ENCODE measurements at places on chromosomes 4 and X.

GRCh38 chr4:123922847-123923246, 526.3 kb downstream of the SPRY1 start:
- DNase-seq = no peak

DNA sequence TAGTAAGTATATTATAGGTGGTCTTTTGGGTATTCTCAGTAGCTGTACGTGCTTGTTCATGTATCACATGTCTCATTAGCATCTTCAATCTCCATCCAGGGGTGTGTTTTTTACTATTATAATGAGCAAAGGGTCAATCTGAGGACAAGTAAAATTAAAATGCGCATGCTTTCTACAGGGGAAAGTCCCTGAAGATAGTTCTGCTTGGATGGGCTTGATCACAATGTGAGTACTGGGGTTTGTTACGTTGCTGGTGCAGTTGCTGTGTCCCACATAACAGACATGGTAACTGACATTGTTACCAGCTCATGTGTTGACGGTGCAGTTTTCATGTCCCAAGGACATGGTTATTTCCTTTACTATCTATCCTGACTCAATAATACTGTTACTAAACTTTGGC, 65.9 kb downstream of the UCHL1 start:
- DNase-seq = no peak

DNA sequence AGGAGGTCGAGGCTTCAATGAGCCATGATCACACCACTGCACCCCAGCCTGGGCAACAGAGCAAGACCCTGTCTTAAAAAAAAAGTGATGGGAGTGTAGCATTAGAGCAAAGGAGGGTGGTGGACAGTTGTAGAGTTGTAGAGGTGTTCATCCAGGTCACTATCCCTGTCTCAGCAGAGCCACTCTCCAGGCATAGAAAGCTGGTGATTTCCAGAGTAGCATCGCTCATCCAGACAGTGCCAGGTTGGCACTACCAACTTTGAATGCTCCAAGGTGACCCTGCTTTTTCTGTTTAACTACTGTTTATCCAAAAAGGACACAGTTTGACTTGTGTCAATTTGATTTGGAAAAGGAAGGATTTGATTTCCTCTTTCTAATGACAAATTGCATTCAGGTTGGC, 147.3 kb downstream of the USP46 start:
- DNase-seq = no peak

DNA sequence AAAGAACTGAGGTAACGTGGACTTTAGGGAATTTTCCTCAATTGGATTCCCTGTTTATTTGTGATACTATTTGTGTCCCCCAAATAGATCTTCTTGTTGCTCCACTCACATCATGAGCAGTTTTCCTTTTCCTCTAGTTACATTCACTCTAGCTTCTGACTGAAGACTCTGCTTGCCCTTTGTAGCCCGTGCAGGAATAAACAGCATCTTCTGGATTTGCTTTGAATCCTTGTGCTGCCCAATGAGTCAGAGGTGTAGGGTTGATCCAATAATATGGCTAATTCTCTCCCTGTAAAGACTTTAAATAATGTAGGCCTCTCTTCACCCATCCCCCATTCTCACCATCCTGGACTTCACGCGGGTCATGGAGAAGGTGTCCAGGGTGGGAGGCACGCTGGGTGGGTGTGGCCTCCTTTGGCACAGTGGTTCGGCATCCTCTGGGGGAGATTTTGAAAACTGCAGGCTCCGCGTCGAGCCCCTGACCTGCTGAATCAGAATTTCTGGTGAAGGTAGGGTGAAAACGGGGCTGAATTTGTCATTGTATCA, 9.0 kb downstream of the HAND2 start:
- DNase-seq = no peak

GRCh38 chr4:39689970-39690369, 8.0 kb upstream of the UBE2K start:
- DNase-seq = no peak

GRCh38 chr4:74772106-74772505, 22.2 kb downstream of the BTC start:
- DNase-seq = no peak

DNA sequence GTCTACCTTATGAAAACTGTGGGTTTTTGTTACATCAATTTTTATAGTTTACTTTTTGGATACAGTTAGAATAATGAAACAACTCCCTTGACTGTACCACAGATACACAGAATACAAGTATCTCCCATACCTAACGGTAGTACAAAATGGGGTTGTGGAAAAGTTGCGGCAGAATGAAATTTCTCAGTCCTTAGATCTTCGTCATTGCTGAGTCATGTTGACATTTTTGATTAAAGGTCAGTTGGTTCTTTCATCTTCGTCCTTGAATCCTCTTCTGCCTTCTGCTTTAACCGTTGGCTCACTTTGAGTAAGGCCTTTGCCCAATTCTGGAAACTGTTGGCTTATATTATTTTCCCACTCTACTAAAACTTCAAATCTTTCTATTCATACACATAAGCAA, 75.6 kb downstream of the TRIML1 start:
- no peak for DNase-seq

GRCh38 chr4:179353786-179354185, 1911.5 kb upstream of the AGA start:
- DNase-seq = no peak

- DNase-seq = no peak
These were observed 14.7 kb upstream of the PDE6B start for GRCh38 chr4:610411-611261.

- DNase-seq = no peak
These were observed 2.2 kb downstream of the ATP8A1 start for GRCh38 chr4:42654631-42655268.

DNA sequence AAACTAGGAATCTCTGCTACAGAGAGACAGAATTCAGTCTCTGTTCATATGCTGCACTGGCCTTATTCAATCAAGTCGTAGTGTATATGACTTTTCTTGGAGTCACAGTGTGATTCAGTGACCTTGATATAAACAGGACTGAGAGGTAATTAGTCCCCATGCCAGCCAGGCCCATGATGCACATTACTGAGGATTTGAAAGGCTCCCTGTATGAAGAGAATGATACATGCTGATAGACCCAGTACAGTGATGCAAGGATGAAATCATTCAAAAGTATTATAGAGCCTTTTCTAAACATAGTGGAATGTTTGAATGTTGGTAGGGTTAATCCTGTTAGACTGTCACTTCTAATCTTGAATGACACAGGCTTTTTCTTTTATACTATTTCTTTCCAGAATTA, 34.1 kb downstream of the ANXA3 start:
- DNase-seq = no peak

DNA sequence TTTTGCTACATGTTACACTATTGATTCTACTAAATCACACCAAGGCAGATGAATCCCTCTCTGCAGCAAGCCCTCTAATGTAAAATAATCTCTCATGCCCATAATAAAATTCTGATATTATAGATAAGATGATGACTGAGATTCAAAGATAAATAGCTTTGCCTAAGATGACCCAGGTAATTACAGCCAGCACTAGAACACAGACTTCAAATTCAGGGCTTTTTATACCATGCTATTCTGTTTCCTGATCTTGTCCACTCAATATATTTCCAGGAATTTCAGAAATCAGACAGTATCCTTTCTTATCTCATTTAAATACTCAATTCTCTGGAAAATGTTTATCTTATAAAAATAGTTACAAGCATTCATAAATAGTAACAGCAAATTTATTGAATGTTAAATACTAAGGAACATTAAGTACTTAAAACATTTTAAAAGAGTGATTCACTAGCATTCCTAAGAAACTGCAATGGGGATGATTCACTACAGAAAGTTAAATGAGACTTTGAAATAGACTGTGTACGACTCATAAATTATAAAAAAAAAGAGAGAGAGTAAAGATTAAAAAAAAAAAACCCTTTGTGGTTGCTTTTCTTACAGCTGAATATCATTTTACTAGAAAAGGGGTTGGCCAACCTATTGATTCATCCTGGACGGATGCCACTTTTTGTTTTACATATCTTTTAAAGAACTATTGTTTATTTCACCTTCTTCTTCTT, 45.8 kb upstream of the IL21 start:
- DNase-seq = no peak

DNA sequence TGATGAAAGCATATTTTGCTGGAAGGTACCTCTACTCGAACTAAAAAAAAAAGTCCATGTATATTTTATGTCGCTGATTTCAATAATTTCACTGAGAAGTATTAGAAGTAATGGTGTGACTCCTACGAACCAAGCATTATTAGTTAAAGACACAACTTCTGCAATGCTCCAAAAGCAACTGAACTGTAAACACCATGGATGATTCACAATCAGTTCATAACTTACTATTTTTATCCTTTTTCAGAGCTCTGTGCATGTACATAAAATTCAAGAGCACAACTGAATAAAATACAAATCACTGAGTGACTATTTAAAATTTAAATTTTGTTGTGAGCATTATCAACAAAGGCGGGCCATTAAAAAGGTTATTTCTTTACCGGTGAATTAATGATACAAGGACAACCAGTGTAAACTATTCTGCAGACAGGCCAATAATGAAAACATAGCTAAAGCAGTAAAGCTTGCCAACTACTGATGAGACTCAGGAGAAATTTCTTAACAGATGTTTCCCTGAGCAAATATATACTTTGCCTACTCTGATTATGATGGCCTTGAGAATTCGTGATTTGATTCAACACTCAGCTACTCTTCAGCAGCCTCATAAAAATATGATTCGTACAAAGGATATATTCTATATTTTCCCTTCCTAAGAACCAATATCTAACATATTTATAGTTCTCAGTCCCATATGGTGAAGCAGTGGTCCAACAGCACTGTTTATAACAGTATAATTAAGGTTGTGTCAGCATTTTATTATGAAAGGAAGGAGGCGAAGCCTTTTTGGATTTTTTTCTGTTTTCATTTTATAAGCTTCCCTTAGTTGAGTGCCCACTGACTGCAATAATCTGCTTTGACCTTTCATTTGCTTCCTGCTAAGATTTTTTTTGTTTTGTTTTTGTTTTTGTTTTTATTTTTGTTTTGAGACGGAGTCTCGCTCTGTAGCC, 62.8 kb upstream of the NEIL3 start:
- no peak for DNase-seq

GRCh38 chrX:34642849-34643248, 14.2 kb downstream of the TMEM47 start:
- no peak for DNase-seq

DNA sequence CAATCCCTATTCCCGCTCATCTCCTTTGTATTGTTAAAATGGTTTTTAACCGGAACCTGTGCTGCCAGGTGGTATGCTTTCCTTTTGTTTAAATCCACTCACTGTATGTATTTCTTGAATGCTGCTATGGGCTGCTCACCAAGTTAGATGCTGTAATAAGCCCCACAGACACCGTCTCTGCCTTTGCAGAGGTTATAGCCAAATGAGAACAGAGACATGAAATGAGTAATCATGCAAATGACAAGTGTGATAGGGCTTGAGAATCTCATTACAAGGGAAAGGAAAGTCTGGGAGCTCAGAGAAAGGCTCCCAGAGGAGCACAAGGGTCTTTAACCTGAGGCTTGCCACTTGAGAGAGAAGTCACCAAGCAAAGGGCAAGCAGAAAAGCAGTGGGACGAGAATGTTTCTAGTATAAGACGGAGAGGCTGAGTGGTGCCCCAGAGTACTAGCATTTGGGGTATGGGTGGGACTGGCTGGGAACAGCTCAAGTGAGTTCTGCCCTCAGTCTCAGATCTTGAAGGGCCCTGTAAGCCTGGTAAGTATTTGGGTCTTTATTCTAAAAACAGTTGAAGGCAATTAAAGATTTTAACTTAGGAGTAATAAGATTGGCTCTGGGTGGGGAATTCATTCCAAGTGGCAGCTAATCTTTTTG, 110.8 kb upstream of the H2AZ1 start:
- no peak for DNase-seq

DNA sequence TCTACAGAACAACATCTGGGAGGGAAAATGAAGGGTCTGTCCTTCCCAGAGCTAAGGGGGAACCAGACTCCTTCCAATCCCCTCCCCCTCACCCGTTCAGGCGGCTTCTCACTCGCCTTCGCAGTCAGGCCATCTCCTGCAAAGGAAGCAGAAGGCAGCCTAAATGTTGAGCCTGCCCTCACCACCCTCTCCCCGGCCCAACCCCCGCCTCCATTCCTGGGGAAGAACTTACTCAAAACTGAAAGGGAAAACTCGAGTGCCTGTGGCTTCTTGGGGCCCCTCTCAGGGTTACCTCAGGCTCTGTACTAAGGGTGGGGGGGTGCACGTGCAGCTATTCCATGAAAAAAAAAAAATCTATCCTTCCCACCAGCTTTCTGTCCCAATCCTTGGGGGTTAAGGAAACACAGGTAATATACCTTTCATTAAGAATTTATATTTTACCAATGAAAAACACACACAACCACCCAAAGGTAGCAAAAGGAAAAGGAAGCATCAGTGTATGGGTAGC, 2.4 kb downstream of the ZMYM3 start:
- no peak for DNase-seq

GRCh38 chr4:102640669-102641068, 120.1 kb downstream of the MANBA start:
- DNase-seq = no peak

DNA sequence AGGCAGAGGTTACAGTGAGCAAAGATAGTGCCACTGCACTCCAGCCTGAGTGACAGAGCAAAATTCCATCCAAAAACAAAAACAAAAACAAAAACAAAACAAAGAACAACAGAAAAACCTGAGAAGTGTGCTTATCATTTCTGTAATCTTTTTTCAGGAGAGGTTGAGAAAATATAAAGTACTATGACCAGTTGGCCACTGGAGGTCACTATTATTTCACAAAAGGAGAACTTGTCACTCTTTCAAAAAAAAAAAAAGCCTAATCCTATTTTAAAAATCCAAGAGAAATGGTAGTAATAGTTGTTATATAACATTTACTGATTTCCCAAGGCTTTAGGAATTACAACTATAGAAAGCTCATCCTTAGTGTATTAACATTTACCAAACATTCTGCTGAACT, 24.9 kb upstream of the RNF150 start:
- no peak for DNase-seq

GRCh38 chr4:162046135-162046534, 117.7 kb downstream of the FSTL5 start:
- no peak for DNase-seq

- no peak for DNase-seq
These were observed 124.2 kb upstream of the GUCY1A1 start for GRCh38 chr4:155542415-155542814.

- DNase-seq = no peak
These were observed 307.2 kb upstream of the NR3C2 start for GRCh38 chr4:148749403-148749802.

- DNase-seq = no peak
These were observed 371.5 kb downstream of the KCNIP4 start for GRCh38 chr4:21577056-21577455.

GRCh38 chrX:16836371-16836770, 33.8 kb downstream of the RBBP7 start:
- DNase-seq = no peak

- no peak for DNase-seq
These were observed 25.1 kb downstream of the ARL13A start for GRCh38 chrX:100994352-100995281.

GRCh38 chr4:6017030-6017429, 1.2 kb downstream of the C4orf50 start:
- no peak for DNase-seq

GRCh38 chr4:4368809-4369580, 17.9 kb upstream of the NSG1 start:
- no peak for DNase-seq

All from central memory CD8-positive, alpha-beta T cell (primary cell).